Stimulated activated CD8-positive, alpha-beta memory T cell treated with anti-CD3 and anti-CD28 coated beads, Interleukin-15, amount 100 ng/mL, for 24 hours (primary cell): ENCODE measurements at places on chromosomes 4 and X.

DNA sequence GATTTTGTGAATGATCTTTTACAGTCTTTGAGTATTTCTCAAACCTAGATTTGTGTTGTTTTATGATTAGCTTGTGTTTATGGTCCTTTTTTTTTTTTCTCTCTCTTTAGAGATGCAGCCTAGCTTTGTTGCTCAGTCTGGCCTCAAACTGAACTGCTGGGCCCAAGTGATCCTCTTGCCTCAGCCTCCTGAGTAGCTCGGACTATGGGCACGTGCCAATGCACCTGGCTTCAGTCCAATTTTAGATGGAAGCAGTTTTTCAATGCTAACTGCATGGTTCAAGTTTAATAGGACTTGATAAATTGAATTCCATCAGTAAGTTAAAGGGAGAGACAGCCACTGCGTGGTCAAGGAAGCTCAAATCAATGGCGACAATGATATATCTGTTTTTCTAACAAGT is 3.8 kb upstream of the FGG start:
- DNase-seq, result no peak

DNA sequence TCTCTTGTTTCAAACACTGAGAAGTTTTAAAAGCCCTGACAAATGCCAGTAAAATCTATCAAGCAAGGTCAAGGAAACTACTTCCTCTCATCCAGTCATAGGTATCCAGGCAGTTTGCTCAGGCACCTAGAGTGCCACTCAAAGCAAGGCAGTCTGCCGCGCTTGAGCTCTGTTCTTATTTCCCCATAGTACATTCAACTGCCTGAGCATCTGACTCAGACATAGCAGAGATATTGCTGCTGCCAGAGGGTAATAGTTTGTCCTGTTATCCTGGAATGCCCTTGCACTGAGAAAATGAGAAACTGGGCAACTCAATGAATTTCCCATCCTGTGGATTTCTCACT is 16.1 kb upstream of the ATP8A1 start:
- DNase-seq, result no peak

- no peak for DNase-seq
Observed at GRCh38 chr4:41360214-41360920, 103.6 kb downstream of the UCHL1 start.

GRCh38 chr4:28488021-28488420 is 1627.4 kb downstream of the STIM2 start:
- DNase-seq, result no peak

DNA sequence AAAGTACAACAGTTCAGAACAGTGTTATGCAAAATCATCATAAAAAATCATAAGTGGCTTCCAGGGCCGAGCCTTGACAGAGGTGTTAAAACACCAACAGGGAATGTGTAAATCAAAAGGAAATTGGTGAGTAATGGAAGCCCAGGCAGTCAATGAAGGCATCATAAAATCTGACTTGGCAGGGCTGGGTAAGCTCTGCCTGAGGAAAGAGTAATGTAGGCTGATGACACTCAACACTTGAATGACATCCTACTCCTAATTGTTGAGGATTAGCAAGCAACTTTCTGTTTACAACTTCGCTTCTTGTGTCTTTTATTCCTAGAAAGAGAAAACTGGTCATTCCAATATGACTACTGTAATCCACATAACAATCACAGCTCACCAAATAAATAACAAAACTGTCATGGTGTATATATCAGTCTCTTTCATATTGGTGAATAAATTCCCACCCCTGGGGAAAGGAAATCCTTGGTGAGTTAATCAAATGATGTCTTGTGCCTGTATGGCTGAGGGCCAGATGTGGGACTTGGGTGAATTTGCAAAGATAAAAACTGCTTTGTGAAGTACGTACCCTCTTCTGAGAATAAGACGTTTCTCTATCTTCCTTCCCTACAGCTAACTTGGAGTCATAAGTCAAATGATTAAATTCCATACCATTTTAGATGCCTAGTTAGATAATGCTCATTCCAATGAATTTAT is 196.8 kb downstream of the DCHS2 start:
- DNase-seq, result no peak

DNA sequence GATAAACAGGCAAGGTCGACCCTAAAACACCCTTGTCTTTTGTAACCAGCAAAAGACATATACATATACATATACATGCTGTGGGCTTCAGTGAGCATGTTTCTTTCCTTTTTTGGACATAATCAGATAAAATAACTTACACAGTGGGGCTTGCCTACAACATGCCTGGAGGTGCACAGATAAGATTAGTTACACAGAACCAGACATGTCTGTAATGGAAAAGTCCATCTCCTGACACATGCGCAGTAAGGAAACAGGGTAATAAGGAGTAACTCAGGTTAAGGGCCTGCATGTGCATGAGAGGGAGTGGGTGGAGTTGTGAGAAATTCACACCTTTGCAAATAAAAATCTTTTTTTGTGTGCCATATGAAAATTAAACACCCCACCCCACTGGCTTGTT is 3.4 kb downstream of the UGT2A1 start:
- DNase-seq, result no peak
